ENCODE measurements at places on chromosomes 4 and X.

DNA sequence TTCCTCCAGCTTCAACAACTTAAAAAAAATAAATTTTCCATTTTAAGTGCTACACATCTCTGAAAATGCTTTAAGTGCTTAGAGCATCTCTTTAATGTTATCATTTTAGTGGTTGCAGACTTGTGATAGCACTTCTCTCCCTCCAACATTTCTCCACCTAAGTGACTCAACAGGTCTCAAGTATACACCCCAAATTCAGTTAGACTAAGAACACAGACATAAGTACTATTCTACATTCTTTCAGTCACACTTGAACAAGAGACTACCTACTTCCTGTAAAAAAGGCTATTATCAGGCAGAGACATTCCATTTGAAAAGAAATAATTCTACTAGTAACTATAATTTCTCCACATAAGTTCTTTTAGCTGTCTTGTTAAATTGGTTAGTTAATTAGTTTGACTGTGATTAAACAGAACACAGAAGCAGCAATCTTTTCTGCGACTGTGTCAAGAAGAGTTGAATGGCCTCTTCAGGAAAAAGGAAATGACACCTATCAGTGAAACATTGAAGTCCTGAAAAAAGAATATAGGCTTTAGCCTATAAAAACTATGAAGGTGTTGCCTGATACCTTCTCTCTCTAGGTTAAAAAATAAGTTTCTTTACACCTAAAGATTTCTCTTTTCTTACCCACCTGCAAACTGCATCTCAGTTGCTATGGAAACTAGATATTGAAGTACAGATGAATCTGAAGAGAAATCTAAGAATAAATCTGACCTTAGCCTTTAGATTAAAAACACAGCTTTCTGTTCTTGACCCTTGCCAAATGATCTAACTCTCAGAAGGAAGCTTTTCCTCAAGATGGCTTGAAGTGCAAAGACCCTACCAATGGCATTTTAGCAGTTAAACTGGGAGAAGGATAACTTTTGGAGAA lies 18.0 kb downstream of the NAF1 start:
- DNase-seq: no peak

- DNase-seq: no peak
Observed at GRCh38 chr4:43999669-44000068, 448.9 kb downstream of the KCTD8 start.

DNA sequence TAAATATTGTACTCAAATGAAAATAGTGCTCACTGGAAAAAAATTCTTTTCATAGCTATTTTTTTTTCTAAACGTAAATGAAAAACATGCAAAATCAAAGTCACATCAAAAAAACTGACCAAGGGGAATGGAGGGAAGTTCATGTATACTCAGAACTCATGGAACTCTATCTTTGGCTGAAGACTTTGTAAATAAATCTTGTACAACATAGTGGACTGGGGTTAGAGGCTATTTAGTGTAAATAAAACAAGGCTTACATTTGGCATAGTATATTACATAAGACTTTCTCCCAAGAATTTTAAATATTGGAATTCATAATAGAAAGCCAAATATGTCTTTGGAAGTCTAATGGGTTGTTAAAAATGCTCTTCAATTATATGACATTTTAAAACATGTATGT lies 59.8 kb upstream of the PDE5A start:
- no peak for DNase-seq

- DNase-seq: no peak
Observed at GRCh38 chr4:152682143-152682941, 2.5 kb upstream of the TMEM154 start.

DNA sequence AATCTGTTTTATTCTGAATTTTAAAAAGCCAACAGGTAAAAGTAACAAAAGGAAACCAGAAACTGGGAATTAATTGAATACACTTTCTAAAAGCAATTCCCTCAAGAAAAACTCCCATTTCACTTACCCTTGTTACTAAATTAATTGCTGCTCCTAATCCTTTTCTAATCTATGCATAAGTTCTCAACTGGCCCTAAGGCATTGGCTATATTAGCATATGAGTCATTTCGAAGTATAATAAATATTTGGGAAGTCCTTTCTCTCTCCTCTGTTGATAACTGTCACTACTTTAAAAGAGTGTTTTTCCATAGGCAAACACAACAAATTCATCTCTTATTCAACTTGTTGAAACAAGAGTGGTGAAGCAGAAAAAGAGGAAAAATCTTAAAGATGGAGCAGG lies 486.5 kb upstream of the HTR2C start:
- no peak for DNase-seq

DNA sequence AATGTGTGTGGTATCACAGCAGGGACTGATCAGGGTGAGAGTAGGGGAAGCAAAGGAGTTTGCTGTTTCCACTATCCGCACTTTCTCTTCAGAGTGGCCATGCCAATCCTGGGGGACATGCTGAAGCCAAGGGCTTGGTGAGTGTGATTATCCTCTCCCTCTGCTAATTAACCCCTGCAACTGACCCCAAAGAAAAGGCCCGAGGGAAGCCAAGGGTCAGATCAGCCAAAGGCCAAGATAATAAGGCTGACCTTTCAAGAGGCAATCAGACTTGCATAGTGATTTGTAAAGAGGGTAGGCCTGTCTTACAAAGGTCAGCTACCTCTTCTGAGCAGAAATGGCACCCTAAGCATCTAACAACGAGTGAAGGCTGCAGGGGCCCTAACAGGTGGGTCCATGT lies 420.5 kb upstream of the CPEB2 start:
- no peak for DNase-seq

DNA sequence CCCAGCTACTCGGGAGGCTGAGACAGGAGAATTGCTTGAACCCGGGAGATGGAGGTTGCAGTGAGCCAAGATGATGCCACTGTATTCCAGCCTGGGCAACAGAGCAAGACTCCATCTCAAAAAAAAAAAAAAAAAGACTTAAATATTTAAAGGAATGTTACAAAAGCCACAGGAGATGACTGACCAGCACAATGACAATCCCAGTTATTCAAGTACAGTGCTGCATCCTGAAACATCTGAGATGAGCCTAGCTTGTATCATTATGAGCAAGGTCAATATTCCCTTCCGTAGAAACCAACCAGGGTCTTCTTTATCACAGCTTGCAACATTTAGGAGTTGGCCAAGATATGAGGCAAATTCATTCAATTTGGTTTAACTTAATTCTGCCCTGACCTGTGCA lies 38.6 kb downstream of the LNX1 start:
- no peak for DNase-seq

DNA sequence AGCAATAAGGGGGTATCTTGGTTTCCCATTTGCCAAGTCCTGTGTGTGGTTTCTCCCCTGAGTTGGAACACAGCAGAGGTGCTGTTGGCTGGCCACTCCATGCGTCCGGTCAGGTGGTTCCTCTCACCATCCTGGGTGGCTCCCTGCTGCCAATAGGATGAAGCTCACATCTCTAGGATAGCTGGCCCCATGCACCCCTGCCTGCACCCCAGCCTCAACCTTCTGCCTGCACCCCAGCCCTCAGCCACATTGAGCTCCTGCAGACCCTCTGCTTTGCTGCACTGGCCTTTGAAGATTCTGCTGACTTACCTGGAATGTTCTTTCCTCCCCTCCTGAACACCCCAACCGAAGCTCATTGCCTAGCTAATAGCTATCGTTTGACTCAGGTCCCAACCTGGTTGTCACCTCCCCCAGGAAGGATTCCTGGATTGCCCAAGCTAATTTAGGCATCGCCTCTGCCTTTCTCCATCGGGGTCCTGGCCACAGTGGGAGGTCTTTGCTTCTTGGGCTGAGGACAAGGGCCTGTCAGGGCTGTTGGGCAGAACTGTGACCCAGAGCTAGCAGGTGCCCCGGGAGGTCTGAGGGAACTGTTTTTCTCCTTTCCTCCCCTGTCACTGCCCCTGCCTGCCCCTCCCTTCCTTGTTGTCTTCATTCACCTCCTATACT lies 36.6 kb upstream of the GRPEL1 start:
- no peak for DNase-seq

DNA sequence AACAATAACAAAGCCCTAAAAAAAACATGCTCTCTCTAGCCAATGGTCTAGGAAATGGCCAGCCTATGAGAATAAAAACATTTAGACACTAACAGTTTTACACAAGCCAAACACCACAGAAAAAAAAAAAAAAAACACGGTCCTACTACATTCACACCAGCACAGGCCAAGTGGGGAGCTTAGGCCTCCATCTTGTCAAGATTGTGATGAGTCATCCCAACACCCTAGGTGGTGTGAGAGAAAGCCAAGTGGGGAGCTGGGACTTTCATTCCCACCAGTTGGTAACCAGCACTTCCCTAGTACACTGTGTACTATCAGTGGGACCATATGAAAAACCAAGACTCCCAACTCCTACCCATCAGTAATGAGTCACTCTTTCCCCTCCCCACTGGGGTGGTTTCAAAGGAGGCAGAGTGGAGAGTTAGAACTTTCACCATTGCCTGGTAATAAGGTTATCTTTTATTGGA lies 95.6 kb downstream of the ADAMTS3 start:
- no peak for DNase-seq

GRCh38 chrX:67436867-67437266 lies 107.0 kb upstream of the AR start:
- no peak for DNase-seq

GRCh38 chrX:124346877-124347241 lies 496 bp downstream of the SH2D1A start:
- no peak for DNase-seq

- no peak for DNase-seq
Observed at GRCh38 chr4:108940149-108940548, 177.3 kb upstream of the ETNPPL start.

DNA sequence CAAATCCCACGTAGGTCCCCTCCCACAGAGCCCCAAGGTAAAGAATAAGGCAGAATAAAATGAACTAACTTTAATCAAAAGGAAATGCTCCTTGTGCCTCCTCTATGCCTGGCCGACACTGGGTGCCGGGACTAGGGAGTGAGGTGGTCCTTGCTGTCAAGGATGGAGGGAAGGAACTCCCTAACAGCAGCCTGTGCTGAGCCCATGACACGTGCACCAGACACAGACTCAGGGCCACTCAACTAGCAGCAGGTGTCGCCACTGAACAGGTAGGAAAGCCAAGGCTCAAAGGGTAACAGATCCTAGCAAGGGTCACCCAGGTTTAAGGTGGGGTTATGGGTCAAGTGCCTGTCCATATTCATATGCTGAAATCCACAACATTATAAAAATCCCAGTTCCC lies 29.2 kb downstream of the MSX1 start:
- no peak for DNase-seq

GRCh38 chr4:154807042-154807630 lies 26.1 kb downstream of the RBM46 start:
- DNase-seq: no peak

- no peak for DNase-seq
Observed at GRCh38 chr4:175054980-175055379, 136.8 kb downstream of the ADAM29 start.
